ENCODE measurements at places on chromosomes 1 and 21.

GRCh38 chr1:14267991-14268390 lies 330.5 kb upstream of the KAZN start:
- no peak for DNase-seq

- DNase-seq: no peak
These were observed 119.7 kb downstream of the TPTE start for GRCh38 chr21:10641107-10641506.

DNA sequence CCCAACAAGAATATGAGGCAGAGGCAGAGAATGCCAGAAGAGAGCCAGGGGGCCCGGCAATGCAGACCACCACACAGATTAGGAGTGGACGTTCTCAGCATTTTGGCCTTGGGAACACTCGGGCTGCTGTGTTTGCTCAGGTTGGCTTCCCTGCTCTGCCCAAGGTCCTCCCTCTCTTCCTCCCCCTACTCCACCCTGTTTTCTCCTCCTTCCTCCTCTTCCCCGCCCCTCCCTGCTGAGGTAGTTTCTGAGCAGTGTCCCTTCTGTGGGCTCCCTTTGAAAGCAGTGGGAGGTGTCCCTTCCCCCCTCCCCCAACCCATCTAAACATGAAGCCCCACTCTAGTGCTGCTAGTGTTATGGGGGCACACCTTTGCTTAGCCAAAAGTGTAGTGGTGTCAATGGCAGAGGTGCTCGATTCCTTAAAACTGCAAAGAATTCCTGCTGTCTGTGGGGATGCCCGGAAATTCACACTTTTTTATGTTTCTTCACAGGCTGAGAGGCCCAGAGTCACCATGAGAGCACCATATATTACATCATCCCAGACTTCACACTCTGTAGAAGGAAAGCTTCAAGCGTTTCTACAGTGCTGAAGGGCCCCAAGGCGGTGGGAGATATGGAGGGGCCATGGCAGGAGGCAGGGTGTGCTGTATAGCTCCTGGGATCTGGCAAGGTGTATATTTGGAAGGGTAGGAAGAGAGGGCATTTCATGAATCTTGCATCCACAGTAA lies at the start of gene HHIPL2:
HHIPL2 (minus strand) TSS at position 161 of the 728 bp plus-strand sequence; CDS start at position 101, 60 bp downstream.
- DNase-seq: no peak

DNA sequence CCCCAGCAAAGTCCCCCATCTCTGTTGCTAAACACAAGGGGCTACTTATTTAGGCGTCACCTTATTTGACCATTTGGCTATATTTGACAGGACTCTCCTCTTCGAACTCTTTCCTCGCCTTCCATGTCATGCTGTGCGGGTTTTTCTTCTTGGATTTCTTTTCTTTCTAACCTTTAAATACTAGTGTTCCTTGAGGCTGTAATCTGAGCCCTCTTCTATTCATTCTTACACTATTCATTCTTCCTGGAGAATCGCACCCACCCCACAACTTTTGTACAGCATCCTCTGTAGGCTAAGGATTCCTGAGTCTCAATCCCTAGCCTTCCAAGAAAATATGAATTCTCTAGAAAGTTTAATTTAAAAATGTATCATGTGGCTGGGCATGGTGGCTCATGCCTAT lies 61.7 kb upstream of the C1orf115 start:
- DNase-seq: no peak

DNA sequence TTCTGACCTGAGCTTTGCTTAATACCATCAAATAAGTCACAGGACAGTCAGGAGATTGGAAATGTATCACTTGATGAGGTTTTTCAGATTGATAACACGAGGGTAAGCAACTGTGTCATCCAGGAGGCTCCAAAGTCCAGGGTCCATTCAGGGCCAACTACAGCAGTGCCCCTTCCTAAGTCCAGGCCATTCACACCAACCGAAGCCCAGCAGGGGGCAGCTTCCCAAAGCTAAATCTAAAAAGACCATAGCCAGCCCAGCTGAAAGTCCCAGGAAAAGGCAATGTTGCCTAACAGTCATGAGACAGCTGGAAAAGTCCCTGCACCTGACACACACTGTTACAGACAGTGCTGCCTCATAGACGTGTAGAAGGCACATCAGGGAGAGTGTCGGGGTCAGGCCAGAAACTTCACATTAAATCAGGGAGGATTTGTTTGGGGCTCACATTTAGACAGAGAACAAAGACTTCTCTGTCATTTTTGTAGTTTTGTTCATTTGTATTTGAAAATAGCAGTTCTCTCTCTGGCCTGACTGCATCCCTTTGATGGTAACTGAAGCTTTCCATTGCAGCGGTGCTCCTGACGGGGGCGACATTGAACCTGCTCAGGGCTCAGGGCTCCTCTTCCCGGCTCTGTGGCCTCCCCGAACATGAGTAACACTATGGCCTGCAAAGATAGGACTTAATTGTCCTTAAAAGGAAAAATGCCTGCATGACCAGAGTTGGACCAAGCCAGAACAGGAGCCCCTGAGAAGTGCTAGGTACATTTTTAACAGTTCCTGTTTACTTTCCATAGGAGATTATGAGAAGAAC lies 200.4 kb downstream of the NRIP1 start:
- no peak for DNase-seq

GRCh38 chr1:205330150-205330549 lies 8.6 kb upstream of the NUAK2 start:
- no peak for DNase-seq

DNA sequence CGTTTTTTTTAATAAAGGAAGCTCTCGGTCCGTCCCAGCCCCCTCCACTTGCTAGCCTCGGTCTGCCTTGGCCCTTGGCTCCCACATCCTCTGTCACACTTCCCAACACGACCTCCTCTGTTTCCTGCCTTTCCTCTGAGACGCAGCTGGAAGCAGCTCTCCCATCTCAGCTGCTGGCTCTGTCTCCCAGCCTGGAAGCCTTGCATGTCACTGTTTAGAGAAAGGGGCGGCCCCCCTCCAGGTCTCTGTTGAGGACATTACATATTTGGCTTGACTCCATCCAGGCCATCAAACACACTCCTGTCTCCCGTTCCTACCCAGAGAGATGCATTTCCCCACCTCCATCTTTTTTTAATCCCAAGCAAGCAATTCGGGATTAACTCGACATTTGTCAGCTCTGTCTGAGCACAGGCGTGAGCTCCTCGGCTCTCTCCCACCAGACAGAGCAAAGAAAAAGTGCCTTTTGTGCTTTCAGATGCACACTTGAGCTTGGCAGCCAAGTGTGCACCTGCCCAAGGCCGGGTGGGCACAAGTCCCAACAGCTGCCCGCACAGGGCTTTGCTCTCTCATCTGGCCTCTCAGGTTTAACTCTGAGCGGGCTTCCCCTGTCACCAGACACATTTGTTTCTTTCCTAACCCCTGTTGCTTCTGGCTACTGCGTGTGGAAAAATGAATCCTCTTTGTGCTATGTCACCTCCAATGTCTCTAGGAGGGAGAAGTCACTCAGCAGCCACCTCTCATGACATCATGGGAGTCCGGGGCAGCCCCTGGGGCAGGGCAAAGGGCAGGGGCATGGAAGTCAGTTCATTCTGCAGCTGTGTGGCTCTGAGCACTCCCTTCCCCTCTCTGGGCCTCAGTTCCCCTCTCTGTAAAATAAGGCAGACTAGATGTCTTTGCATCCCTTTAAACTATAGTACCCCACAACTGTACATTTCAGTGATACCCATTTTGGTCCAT lies 108.3 kb downstream of the KCND3 start:
- no peak for DNase-seq

GRCh38 chr21:39014747-39015146 lies 168.5 kb downstream of the PSMG1 start:
- no peak for DNase-seq

DNA sequence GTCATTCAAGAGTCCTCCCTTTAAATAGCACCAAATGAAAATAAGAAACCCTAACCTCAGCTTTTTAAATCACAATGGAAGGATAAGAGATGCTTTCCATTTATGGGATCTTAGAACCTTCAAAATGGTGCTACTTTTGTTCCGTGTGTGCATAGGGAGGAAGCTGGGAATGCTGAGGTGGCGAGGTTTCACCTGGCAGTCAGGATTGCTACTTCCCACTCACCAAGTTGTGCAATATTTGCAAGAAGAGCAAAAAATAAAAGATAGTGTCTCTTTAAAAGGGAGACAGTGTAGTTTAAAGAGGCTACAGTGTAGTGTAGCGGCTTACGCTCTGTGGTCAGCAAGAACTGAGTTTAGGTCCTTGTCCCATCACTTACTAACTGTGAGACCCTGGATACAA lies 392.4 kb upstream of the ST6GALNAC5 start:
- no peak for DNase-seq

DNA sequence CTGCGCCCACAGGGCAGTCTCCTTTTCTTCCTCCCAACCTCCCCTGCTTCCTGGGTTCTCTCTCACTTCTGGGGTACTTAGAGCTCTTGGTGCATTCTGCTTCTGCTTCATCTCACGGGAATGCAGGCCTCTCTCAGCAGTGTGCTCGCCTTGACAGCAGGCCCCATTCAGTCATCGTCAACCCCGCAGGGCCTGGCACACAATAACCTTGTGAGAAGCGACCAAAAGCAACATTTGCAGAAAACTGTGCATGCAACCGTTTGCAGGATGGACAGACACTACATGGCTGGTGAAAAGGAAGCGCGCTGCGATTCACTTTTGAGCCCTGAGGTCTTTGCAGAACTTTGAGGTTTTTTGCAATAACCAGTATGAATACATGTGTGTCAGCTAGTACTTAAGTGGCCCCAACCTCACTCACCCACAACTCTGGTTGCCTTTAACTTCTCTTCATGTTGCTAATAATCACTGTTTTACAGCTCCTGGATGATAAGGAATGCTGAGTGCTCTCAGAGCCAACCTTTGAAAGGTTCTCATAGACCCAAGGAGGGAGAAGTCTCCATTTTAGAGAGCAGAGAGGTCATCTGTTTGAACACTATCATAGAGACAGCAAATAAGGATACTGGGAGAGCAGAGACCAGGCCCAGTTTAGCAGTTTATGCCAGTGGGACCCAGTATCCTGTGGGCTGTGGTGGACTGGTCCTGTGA lies 2.5 kb upstream of the CD160 start:
- no peak for DNase-seq

DNA sequence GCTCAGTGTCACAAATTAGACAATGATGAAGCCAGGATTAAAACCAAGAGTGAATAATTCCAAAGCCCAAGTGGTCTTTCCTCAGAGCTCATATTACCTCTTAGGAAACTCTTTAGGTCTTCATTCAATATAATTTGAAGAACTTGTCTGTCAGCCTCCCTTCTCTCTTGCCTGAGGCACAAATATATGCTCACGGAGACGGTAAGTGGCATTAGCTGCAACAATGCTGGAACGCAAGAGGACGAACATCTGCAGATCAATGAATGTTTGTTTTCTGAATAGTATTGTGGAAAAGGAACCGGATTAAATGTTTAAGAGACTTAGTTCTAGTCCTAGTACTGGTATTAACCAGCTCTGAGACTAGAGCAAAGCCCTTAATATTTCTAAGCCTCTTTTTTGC lies 39.7 kb upstream of the LYST start:
- DNase-seq: no peak

GRCh38 chr1:198361237-198361767 lies 179.2 kb downstream of the ATP6V1G3 start:
- no peak for DNase-seq

Data from stimulated activated CD8-positive, alpha-beta memory T cell treated with anti-CD3 and anti-CD28 coated beads, Interleukin-15, amount 100 ng/mL, for 24 hours (primary cell).